Coronary artery (tissue), 2 donors: ENCODE measurements at places on chromosomes 11 and 22.

DNA sequence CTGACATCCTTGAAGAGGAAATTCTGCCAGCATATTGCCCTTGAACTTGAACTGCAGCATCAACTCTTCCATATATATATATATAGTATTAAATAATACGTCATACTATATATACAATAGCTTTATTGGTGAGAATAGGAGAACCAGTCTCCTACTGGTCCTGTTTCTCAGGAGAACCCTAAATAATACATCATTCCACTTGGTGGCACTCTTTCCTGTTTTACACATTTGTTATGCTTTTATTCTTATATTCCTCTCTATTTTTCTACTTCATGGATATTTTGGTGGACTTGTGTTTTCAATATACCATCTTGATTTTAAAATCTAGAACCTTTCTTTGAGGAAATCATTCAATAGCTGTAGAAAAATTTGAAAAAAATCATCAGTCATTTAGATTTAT is 193.3 kb downstream of the TRPC6 start:
- DNase-seq, result no peak

- no peak for DNase-seq
These were observed 35.0 kb upstream of the OR9G4 start for GRCh38 chr11:56783448-56784041.

GRCh38 chr11:39221550-39222138 is 2237.8 kb downstream of the LRRC4C start:
- no peak for DNase-seq

GRCh38 chr11:12134236-12134585 is 23.8 kb downstream of the MICAL2 start:
- DNase-seq, result no peak

GRCh38 chr11:27718346-27718862 is 18.1 kb upstream of the BDNF start:
- no peak for DNase-seq

DNA sequence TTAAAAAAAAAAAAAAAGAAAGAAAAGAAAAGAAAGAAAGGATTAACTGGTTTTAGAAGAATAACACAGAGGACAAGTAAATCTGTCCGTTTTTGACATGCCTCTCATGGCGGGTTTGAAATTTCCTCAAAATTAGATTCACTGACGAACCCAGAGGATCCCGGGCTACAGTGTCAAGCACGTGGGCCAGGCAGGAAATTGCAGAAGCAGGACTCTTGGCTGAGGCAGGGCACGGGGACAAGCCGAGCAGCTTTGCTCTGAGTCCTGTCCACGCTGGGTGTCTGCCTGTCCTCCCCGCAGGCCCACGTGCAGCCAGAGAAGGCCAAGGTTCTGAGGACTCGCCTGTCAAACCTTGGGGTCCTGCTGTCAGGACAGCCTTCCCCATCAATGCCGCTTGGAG is 24.7 kb downstream of the GAL start:
- no peak for DNase-seq
